ENCODE measurements at places on chromosomes 6 and 20.

DNA sequence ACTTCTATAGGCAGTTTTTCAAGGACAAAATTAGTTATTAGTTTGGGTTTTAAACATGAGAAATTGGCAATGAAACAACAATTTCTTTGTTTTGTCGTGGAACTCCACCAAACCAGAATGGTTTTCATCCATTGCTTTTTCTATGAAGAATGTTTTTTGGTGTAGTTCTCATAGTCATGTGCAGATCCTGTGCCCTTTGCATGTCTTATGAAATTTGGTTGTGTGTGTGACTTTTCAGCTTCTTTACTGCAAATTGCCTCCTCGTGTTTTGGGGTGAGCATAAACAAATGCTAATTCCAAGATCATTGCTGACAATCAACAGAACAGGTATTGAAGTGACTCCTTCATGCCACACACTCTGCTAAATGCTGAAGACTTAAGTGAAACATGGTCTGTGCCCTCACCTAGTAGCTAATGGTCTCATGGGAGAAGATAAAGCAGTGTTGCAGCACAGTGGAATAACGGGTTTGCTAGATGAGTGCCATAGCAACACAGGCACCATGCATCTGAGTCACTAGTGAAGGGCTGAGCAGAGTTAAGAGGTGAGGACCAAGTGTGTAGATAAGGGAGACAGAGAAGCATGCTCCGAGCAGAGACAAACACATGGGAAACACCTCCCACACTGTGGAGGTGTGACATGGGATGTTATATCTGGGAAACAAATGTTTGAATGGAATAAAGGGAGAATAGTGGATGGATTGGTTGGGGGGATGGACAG lies 120.0 kb downstream of the SLC16A10 start:
- DNase-seq, result no peak

GRCh38 chr6:2563635-2564034 lies 187.1 kb downstream of the MYLK4 start:
- no peak for DNase-seq

DNA sequence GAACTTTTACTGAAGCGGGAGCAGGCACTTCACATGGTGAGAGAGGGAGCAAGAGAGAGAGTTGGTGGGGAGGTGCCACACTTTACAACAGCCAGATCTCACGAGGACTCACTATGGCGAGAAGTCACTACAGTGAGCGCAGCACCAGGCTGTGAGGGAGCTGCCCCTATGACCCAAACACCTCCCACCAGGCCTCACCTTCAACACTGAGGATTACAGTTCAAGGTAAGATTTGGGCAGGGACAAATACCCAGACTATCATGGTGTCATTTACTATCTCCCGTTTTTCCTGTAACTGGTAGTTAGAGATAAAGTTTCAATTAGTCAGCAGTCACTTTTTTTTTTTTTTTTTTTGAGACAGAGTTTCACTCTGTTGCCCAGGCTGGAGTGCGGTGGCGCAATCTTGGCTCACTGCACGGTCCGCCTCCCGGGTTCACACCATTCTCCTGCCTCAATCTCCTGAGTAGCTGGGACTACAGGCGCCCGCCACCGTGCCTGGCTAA lies 7.8 kb downstream of the RBCK1 start:
- no peak for DNase-seq

DNA sequence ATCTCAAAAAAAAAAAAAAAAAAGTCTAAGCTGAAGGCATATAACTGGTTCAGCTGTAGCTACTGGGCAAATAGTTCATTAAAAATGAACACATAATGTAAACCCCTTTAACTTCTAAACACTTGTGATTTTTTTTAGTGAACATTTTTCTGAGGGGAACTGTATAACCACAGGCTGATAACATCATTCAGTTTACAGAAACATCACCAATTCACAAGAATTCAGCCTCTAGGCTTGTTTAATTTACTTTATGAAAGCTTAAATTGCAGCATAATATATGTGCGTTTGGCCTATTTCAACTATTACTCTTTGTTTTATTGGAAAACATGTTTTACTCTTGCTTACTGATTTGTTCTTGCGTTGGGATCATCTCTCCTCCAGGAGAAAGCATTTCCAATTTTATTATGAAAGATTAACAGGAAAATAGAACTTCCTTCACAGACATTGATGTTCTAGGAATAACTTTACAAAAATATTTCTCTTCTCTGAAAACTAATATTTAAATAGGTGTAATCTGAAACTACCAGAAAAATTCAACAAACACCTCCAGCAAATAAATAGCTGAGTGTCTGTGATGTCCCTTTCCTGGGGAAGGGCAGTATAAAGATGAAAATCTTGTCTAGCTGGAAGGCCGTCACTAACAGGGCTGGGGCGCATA lies 284.5 kb downstream of the UST start:
- no peak for DNase-seq

- DNase-seq, result peak; percentile 10
Observed at GRCh38 chr6:36912586-36912985, 26.8 kb downstream of the C6orf89 start.

DNA sequence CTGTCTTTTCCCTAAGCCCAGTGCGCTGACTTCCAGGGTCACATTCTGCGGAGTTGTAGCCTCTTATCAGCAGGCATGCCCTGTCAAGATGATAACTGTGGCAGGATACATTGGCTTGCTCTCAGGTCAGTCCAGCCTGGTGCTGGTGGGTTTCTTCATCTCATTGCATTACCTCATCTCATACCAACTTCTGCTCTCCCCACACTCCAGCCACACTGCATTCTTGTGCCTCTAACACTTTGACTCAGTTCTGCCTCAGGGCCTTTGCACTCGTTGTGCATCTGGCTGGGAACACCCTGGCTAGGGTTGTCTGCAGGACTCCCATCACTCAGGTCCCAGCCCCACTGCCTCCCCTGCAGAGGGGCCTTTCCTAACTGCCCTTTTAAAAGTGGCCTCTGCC lies 110.3 kb upstream of the BACH2 start:
- no peak for DNase-seq

GRCh38 chr20:25035921-25036320 lies 22.0 kb downstream of the ACSS1 start:
- no peak for DNase-seq

GRCh38 chr20:63178446-63178820 lies 37.5 kb downstream of the YTHDF1 start:
- no peak for DNase-seq

DNA sequence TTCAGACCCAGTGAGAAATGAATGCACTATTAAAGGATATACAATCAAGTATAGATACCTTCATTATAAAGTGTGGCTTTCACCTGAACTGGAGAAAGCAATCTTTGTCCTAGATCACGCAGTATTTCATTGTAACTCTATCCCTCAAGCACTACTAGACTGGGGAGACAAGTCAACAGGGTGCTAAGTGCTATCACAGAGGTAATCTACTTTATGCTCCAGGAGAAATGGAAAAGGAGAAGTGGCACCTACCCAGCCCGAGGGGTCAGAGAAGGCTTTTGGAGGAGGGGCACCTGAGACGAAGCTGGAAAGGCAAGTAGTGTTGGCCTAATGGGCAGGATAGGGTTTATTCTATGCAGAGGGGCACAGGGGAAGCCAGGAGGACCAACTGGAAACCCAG lies 17.1 kb downstream of the ZHX3 start:
- DNase-seq, result no peak

- no peak for DNase-seq
Observed at GRCh38 chr20:21208999-21209398, 83.1 kb downstream of the KIZ start.

DNA sequence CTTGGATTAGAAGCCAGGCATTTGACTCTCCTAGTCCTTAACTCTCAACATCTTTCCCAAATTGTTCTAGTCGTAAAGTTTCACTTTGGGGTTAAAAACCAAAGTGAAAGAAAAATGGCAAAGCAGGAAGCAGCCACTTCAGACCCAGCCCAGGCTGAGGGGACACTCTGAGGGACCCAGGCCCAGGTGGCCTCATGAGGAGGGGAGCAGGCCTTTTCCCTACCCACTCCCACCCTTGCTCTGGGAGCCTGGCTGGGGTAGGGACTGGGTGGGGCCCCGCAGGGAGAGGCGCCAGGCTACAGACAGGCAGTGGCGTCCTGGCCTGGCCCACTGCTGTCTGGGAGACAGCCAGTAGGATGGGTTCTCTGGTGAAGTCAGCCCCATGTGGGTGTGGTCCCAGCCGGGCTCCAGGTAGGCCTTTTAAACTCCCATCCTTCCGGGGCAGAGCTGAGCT lies 68.7 kb upstream of the MYL9 start:
- no peak for DNase-seq

GRCh38 chr6:168130168-168130696 lies 51.2 kb upstream of the FRMD1 start:
- no peak for DNase-seq

- no peak for DNase-seq
Observed at GRCh38 chr6:147077251-147077650, 127.0 kb upstream of the STXBP5 start.

DNA sequence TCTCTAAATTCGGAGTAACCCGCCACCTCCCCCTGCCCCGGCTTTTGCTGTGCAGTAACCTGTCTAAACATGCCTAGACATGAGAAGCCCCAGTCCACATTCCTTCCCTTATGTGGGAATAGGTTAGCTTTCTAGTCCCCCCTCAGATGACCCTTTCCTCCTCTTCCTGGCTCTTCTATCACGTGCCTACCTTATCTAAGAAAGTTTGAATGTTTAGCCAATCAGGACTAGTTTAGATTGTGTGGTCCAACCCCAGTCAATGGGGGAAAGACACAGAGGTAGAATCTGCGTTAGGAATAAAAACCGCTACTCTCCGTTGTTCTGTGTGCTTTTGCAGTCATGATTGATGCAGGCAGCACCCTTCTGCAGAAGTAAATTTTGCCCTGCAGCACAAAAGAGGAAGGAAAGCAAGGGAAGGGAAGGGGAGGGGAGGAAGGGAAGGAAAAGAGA lies 69.0 kb upstream of the CD93 start:
- no peak for DNase-seq

DNA sequence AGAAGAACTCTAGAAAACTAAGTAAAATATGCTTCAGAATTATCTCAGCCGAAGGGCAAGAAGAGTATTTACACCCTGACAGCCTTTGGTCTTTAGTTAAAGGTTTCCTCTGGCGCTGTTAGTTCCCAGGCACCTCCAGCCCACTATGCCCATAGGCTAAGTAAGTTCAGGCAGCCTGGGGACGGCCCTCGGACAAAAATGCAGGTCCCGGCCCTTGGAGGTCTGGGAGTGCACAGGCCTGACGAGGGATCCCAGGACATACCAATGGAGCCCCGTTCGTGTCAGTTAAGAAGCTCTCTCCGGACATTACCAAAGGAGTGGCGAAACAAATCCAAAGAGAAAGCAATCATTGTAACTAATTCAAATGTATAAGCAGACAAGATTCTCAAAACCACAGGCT lies 311.8 kb downstream of the CD83 start:
- no peak for DNase-seq

- no peak for DNase-seq
Observed at GRCh38 chr6:109503327-109504224, 20.6 kb upstream of the ZBTB24 start.

- DNase-seq, result no peak
Observed at GRCh38 chr6:108850669-108851465, 2.6 kb downstream of the ARMC2 start.

DNA sequence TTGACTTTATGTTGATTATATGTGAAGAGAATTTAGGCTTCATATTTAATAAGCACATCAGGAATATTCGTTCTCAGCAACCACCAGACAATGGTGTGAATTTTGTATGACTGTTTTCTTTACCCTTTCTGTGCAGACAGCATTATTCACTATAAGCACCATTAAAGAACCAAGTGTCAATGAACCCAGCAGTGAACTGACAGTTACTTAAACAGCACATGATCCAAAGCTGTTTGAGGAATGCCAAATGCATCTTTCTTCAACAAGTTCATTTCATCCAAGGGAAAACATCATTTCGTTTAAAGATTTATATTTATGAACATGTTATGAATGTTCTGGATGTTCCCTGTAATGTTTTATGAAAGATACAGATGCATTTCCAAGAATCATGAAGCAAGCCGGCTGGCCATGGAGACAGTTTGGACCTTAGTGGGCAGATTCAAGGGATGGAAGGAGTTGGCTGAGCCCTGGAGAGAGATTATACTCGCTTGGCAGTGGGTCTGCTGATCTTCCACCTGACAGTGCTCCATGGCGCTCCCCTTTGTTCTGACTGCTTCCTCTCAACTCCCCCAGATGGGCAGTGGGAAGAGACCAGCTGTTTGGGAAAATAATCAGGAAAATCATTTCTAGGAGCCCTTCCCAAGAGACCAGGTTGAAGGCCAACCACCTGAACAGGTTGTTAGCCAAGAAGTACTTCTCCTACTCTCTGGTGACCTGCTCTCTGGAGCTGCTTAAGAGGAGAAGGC lies 326.0 kb upstream of the RSPO3 start:
- no peak for DNase-seq

- no peak for DNase-seq
Observed at GRCh38 chr6:135675862-135676261, 175.6 kb upstream of the PDE7B start.

GRCh38 chr6:137224799-137225198 lies 5.6 kb upstream of the IFNGR1 start:
- DNase-seq, result no peak

DNA sequence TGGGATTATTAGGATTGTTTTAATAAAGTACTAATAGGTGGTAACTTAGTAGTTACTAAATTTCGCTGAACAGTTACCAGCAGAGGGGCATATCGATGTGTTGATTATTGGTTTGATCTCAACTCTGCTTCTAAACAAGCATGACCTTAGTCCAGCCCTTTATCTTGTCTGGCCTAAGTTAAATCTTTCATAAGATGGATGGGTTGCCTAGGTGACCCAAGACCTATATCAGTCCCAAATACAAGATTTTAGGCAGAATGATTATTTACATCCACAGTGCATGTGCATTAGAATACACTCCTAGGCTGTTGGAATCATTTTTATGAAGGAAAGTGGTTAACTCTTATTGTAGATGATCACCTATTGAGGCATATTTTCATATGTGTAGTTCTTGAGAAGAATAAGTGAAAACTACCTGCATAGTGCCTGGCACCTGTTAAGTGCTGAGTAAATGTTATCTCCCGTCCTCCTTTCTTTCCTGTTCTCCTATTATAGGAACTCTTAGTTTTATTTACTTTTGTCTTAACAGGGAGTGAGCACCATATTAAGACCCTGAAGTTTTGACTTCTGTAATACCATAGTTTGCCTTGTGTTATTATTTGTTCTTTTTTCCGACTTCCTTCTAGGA lies 1.1 kb downstream of the HSF2 start:
- DNase-seq, result no peak

DNA sequence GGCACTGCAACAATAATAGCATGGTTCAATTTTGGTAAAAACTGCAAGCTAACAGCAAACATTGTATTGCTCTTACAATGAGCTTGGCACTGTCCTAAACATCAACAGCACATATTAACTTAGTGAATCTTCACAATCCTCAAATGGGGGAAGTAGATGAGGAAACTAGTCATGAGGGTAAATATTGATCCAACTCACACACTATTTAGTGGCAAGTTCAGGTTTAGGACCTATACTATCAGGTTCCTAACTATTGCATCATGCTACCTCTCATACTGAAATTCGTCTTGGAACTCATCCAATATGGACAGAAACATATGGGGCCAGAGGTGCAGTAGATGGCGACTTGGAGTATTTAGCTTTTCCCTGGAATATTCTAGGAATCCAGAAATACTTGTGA lies 34.2 kb downstream of the FKBP1C start:
- DNase-seq, result no peak

Data from stimulated activated CD4-positive, alpha-beta T cell treated with anti-CD3 and anti-CD28 coated beads, Interleukin-1b, Interleukin-23, amount 100 ng/mL, for 1 hour (primary cell).